ENCODE measurements at places on chromosomes 5 and 9.

DNA sequence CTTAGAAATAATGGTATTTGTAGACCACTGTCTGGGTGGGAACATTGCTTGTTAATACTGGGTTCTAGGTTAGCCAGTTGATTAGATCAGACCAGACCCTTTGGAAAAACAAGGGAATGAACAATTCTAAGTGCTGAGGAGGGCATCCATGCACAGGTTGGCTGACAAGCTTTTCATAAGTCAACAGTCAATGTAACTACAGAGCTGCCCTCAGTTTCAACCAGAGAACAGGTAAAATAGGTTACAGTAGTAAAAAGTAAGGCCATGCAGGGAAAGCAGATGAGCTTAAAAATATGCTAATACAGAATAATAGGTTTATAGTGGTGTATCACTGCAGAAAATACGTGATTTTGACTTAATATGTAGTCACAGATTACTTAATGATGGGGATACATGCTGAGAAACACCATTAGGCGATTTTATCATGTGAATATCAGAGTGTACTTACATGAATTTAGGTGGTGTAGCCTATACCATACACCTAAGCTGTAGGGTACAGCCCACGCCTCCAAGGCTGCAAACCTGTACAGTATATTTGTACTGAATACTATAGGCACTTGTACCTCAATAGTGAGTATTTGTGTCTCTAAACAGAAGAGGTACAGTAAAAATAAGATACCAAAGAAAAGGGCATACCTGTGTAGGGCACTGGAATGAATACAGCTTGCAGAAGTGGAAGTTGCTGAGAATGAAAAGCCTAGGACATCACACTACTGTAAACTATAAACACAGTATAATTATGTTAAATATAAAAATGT, 6.1 kb upstream of the FGF18 start:
- DNase-seq = no peak

DNA sequence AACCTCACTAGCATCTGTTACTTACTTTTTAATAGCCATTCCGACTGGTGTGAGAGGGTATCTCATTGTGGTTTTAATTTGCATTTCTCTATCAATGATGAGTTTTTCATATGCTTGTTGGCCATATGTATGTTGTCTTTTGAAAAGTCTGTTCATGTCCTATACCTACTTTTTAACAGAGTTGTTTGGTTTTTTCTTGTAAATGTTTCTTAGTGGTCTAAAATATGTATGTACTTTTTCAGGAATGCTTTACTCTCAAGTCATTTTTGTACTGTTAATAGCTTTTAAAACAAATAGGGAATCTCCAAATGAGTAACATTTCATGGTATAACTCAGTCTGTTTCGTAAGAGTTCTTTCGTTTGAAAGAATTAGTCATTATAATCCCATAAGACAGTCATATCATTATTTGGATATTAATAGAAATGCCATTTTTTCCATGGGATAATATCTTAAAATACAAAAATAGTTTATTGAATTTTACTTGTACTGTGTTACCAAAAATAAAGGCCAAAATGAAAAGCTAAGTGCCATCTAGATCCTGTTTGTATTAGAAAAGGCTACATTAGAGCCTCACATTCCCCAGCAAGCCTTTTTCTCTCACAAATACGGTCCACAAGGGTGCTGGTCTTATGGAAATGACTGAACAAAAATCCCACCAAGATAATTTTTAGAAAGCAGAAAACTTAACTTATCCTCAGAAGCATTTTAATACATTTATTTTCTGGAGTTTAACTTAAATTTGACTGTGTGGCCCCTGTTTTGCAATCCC, 247.7 kb downstream of the PJA2 start:
- DNase-seq = no peak

DNA sequence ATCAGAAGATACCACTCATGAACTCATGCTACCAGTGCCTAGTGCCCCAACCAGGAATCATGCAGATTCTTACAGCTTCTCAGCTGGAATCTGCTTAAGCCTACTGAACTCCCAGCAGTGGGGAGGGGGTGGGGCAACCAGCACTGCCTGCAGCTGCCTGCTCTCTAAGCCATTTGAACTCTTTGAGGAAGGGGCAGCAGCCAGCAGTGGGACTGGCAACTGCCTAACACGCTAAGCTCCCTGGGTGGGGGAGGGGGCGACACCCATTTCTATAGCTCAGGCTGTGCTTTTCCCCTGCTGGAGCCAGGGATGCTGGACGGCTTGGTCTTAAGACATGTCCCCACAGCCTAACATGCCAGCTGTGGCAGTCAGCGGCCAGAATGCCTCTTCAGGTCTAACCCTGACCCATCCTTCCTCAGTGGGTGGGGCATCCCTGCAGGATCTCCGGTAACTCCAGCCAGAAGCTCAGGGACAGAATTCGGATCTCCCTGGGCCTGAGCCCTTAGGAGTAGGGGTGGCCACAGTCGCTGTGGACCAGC, 889.7 kb downstream of the CDH9 start:
- DNase-seq = no peak

GRCh38 chr5:89343666-89344065, 460.7 kb upstream of the MEF2C start:
- DNase-seq = peak; percentile 33

DNA sequence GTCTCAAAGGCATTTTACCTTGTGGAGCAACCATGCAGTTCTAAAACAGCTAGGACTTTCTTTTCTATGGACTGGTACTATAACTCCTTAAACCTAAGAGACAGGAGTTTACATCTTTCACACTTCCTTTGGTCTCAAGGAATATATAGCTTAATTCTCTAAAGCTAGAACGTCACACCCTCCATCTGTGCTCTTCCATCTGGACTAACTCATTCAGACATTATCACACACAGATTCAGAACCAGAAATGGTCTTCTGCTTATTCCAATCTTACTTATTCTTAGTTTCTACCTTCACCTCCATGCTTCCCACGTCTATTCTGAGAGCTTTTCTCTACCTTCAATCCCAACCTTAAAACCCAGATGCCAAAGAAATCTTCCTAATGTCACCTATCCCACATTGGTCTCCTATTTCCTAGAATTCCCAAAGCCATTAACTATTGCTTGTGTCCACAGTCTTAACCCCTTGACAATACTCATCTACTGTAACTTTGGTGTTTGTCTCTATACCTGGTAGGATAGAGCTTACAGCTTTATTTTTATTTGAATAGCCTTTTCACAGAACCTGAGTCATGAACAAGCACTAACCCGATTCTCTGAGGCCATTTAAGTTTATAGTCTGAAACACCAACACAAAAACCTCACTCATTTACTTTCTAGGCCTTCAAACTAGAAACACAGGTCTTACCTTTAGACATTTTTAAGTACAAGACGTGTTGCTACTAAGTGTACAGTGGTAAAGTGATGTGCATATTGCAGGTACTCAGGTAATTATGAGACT, 22.8 kb downstream of the CSNK1A1 start:
- DNase-seq = no peak

GRCh38 chr5:96582343-96582742, 79.8 kb upstream of the CAST start:
- DNase-seq = peak; percentile 23

- DNase-seq = no peak
These were observed 772.3 kb downstream of the MAT2B start for GRCh38 chr5:164277720-164278119.

DNA sequence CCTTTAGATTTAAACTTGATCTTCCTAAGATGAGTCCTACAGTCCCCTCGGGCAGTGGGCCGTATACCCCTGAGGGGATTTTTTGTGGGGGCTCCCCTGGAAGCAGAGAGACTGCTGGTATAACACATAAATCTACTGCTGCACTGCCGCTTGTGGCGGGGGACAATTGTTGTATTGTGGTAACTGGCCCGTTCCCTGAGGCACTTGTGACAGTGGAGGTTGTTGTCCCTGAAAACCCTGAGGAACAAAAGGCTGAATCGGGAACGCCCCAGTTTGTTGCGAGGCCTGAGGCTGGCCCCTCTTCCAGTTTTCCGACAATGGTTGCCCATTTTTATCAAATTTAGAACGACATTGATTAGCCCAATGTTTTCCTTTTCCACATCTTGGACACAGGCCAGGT, 4.7 kb upstream of the TMEM141 start:
- DNase-seq = no peak

DNA sequence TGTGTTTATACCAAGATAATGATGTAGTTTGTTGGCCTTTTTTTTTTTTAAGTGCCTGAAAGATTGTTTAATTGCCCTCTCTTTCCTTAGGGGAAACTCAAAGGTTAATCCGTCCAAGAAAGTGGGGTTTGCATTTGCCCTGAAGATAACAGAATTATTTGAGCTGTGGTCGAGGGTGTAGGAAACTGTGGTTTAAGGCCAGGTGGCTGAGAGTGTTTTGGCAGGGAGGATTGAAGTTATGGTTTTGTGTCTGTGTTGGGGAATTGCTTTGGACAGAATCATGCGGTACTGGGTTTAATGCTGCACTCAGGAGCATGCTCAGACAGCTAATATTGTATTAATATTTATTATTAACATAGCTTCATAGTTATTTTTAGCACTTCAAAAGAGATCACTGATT, 509.8 kb downstream of the EBF1 start:
- no peak for DNase-seq

DNA sequence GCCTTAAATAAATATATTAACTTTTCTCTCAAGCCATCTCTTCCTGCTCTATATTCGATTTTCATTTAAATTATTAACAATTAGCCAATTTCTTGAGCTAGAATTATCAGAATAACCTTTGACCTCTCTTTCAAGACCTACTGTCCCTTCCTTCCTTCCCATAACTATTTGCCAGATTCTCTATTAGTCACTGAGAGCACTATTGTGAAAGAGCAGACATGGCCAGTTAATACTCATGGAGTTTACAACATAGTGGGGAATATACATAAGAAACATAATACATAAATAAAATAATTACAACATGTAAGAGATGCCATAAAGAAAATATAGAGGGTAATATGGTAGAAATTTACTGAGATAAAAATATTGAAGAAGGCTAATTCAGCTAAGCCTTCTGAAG, 72.1 kb upstream of the CHD1 start:
- DNase-seq = no peak

GRCh38 chr9:23812673-23813072, 13.4 kb downstream of the ELAVL2 start:
- DNase-seq = no peak

GRCh38 chr5:149757956-149758355, 27.8 kb downstream of the PPARGC1B start:
- DNase-seq = no peak

- DNase-seq = no peak
These were observed 45.4 kb downstream of the ENTREP1 start for GRCh38 chr9:69370430-69370829.

DNA sequence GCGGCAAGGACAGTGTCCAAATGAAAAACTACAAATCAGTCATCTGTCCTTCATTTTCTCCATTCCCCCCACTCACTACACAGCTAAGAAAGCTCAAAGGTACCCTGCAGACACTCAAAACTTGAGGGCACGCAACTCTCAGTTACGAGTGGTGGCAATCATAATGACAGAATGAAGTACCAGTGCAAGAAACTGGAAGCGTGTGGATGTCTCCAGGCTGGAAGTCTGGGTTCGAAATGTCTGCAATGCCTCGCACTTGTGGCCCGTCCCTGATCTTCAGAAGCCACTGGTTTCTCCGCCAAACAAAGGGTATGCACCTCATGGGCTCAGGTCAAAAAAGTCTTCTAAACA, 597 bp upstream of the CENPH start:
- no peak for DNase-seq
